Body of pancreas (tissue), 4 donors: ENCODE measurements at places on chromosomes 4 and X. TPM values are rescaled to one million over a fixed set of nuclear protein-coding genes. Genes with fewer than 3 reads are reported as not detected.

DNA sequence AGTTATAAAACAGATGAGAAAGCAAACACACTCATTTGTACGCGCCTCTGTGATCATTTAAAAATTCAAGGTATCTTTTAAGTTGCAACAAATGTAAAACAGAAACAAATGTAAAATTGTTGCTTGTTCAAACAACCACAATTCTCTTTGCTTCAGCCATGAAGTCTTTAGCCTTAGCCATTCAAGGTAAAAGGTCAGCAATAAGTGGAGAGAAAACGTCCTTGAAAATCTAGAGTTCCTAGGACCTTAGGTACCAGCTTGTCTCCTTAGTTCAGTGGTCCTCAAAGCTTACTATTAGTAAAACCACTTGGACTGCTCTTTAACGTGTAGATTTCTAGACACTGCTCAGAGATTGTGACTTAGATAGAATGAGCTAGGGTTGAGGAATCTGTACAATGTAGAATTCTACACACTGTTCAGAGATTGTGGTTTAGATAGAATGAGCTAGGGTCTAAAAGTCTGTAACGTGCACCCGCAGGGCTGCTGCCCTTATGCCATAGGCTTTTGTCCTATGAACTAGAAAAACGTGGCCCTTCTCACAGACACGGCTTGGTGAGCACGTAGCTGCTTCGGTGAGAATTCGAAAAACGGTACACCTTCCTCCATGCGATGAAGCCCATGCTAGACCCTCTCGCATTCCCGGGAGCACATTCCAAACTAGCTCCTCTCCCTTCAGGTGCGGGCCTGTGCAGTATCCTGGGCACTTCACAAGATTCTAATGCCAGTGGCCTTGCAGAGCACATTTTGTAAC is 1.7 kb downstream of the PLAC8 start:
- H3K4me3 ChIP-seq = no peak overlapping the region
- no peaks in the 10 kb centered on the region for H3K36me3 ChIP-seq
- no peak overlapping the region for H3K27ac ChIP-seq
- H3K27me3 ChIP-seq = no peaks in the 10 kb centered on the region
- DNase-seq = no peak

- no peaks in the 10 kb centered on the region for H3K36me3 ChIP-seq
- peak within 1 kb of the TSS; percentile 99 for H3K27ac ChIP-seq
- no peak for DNase-seq
Measured at GRCh38 chrX:48957477-48957826, at the start of gene OTUD5. Gene OTUD5 (minus strand): TSS chrX:48957607. CDS start chrX:48957570, 37 bp downstream.

DNA sequence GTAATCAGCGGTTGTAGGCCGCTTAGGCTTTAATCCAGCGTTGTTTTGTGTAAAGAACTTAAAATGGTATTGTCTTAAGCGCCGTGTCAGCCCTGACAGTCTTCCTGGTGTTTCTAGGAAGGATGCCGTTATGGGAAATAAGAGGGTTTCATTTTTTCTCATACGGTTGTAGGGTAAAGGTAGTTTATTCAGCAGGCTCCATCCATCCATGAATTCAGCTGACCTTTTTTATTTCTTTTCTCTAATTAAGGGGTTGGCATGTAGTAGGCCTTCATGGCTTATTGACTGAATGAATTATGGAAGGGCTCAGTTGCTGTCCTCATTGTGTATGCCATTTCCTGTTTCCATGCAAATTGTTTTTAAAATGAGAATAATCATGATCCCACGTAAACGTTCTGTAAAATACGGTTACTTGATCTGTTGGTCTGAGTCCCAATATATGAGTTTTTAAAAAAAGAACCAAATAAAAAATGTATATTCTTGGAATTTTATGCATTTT is 693 bp downstream of the OCIAD1 start:
- H3K27ac ChIP-seq = peak overlapping the region; percentile 94
- DNase-seq = no peak
- peak overlapping the region; percentile 65 for H3K4me3 ChIP-seq
- H3K4me1 ChIP-seq = peaks cover 12% of the 10 kb centered on the region
- H3K36me3 ChIP-seq = peaks cover 12% of the 10 kb centered on the region

DNA sequence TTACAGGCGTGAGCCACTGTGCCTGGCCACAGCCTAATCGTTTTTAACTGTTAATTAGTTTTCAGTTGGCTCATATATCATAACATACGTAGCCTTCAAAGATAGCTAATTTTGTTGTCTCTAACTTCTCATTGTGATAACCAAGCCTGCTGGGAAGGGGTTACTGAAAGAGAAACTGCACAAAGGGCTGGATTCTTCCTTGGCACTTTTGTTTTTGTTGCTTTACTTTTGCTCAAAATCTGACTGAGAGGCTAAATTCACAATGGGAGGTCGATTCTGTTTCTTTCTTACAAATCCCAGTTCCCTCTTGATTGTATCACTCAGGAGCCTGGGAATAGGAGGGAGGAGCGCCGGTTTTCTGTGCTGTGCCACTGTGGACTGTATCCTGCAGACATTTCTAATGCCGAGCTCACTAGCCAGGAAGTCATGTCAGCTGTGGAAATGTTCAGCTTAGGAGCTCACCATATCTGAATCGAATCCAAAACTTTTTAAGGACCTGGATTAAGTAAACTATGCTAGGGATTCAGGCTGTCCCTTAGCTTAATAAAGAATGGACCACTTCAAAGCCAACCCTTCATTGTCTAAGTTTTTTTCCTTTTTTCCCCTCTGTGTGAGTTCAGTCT is 120.5 kb upstream of the FAT1 start:
- DNase-seq = peak; percentile 30
- no peak overlapping the region for H3K4me3 ChIP-seq
- no peaks in the 10 kb centered on the region for H3K36me3 ChIP-seq

- no peaks in the 10 kb centered on the region for H3K27me3 ChIP-seq
- H3K4me1 ChIP-seq = no peaks in the 10 kb centered on the region
- H3K4me3 ChIP-seq = no peak overlapping the region
- no peak overlapping the region for H3K27ac ChIP-seq
- no peak for DNase-seq
Measured at GRCh38 chrX:9988762-9989161, 21.6 kb downstream of the CLDN34 start.

The FAM149A gene
- total RNA-seq = 51.4 TPM
